ENCODE measurements at places on chromosomes 11 and 22. TPM values are rescaled to one million over a fixed set of nuclear protein-coding genes. Genes with fewer than 3 reads are reported as not detected.

Gene USP28
- 29.7 TPM for total RNA-seq

Gene NOX4
- 5.3 TPM for total RNA-seq

Gene MYO7A
- 3.9 TPM for total RNA-seq

Gene GLB1L3
- total RNA-seq = 0.45 TPM

Gene FEN1
- 15.2 TPM for total RNA-seq

Gene MYOD1
- total RNA-seq = not detected

Gene CENATAC
- total RNA-seq = 44.6 TPM

Gene IGLL5
- total RNA-seq = not detected

Data from cerebellum (tissue), 4 donors.